ENCODE measurements at places on chromosomes 4 and X.

DNA sequence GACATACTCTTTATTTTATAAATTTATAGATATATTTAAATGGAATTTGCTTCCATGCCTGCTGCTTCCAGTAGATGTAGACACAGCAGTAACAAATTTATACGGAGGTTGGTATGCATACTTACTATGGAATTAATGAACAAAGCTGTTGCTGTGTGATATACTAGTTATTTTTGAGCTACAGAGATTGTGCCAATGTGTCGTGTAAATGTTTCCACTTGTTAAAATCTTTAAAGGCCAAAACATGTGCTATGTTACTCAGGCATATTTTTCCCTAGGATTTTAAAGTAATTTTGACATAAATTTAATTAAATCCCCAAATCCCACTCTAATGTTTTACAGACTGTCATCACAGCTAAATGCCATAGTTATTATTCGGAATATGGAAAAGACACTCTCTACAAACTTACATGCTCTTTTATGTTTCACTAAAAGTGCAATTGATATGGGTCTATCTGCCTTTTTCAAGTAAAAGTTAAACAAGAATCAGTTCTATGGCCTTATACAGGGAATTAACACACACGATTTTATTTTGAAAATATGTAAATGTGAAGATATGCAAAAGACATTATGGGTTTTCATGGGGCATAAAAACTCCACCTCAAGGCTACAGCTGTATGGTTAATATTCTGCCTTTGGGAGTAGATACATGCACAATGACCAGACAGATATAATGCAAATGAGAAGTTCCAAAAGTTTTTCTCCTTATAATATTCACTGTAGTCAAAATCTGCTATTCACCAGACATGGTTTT, 256.8 kb downstream of the FSTL5 start:
- DNase-seq: no peak

- peak; percentile 78 for DNase-seq
These were observed at the start of gene LRBA for GRCh38 chr4:151014521-151015458. Gene LRBA, minus strand, starts transcription at chr4:151015284. Its CDS starts 642 bp downstream, at chr4:151014642.

GRCh38 chr4:138693526-138693925, 322.1 kb upstream of the NOCT start:
- no peak for DNase-seq

- DNase-seq: peak; percentile 65
These were observed 8.1 kb upstream of the GPR119 start for GRCh38 chrX:130393451-130394074.

- DNase-seq: no peak
These were observed 6.3 kb downstream of the CPLX1 start for GRCh38 chr4:819401-820229.
